ENCODE measurements at places on chromosomes 7 and 10.

DNA sequence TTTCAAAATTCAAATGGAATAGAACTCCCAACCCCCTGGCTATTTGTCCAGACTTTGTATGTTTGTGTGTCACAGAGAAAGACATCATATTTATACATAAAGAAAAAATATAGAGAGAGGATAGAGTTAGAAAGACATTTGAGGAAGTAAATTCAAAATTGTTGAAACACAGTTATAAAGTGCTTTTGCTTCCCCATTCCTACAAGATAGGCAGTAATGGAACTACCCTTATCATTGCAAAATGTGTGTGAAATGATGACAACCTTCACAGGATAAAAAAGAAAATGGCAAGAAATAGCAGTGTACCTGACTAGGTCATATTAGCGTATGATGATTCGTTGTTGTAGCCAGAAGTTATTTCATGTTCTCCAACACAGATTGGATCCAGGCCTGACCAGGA, 63.1 kb downstream of the FZD1 start:
- no peak for DNase-seq

GRCh38 chr10:71264345-71265200, 52.2 kb downstream of the UNC5B start:
- no peak for DNase-seq

- DNase-seq, result no peak
Observed at GRCh38 chr7:159020987-159021386, 123.7 kb downstream of the VIPR2 start.

DNA sequence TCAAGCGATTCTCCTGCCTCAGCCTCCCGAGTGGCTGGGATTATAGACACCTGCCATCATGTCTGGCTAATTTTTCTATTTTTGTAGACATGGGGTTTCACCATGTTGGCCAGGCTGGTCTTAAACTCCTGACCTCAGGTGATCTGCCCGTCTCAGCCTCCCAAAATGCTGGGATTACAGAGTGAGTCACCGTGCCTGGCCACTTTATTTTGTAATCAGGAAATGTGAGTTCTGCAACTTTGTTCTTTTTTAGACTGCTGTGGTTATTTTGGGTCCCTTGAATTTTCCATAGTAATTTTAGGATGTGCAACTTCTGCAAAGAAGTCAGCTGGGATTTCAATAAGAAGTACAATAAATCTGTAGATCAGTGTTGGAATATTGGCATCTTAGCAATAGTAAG, 96.8 kb downstream of the CYTH3 start:
- DNase-seq, result no peak

GRCh38 chr10:19577381-19577780, 238.9 kb upstream of the PLXDC2 start:
- DNase-seq, result no peak

DNA sequence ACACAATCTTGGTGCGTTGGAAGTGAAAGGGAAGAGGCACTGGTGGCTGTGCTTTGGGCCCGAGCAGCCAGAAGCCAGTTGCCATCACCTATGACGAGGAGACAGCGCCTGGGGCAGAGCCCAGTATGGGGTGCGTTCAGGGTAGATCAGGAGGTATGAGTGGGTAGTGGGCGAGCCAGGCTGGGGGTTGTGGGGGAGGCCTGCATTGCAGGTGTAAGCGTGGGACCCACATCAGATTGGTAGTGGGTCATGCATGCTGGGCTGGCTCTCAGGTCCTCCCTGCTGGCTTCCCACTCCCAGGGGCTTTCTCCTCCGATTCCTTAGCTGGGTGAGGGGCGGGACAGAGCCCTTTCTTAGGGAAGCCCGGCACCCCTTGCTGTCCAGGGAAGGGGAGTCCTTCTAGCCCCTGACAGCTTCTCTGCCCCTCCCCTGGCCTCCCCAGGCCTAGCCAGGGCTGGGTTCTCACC, 445 bp upstream of the PVRIG start:
- DNase-seq, result no peak

- DNase-seq, result no peak
Observed at GRCh38 chr7:28055161-28055544, 125.4 kb downstream of the JAZF1 start.

- DNase-seq, result no peak
Observed at GRCh38 chr7:46515844-46516590, 594.9 kb upstream of the IGFBP3 start.

DNA sequence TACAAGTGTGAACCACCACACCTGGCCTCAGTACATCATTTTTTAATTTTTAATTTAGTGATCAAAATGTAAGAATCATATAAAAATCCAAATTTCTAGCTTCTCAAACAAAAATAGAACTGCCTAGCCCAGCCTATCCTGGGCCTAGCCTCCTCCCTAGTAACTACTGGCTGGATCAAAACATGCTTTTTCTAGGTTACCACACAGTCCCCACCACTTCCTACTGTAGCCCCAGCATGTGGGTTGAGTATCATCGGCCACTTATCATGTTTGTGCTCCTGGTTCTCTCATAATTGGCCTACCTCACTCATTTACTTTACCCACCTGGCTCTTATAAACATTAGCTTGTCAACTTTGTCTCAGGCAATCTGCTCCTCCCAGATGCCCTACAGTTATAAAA, 52.9 kb downstream of the DNAJC12 start:
- no peak for DNase-seq

- DNase-seq, result no peak
Observed at GRCh38 chr10:543131-543530, 146.3 kb downstream of the DIP2C start.

GRCh38 chr10:102491136-102491535, 11.4 kb downstream of the ACTR1A start:
- no peak for DNase-seq

- no peak for DNase-seq
Observed at GRCh38 chr7:2920956-2921652, 77.0 kb upstream of the GNA12 start.

DNA sequence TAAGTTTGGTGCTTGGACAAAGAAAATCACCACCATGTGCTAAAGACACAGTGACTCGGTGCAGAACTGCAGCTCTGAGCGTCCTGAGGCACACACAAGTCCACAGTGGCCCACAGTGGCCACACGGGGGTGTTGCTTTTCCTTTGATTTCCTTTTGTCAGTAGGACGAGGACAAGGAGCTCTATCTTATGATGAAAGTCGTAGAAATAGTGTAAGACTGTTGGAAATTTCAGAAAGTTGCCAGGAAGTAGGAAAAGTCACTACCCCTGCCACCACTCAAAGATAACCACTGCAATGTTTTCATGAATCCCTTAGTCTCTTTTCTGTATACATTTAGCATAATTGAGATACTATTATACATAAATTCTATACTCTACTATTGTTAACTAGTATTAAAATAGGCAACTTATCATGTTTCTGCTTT, 146.0 kb downstream of the TNS3 start:
- DNase-seq, result no peak

GRCh38 chr7:99899830-99900519, 19.4 kb downstream of the TRIM4 start:
- DNase-seq, result no peak

DNA sequence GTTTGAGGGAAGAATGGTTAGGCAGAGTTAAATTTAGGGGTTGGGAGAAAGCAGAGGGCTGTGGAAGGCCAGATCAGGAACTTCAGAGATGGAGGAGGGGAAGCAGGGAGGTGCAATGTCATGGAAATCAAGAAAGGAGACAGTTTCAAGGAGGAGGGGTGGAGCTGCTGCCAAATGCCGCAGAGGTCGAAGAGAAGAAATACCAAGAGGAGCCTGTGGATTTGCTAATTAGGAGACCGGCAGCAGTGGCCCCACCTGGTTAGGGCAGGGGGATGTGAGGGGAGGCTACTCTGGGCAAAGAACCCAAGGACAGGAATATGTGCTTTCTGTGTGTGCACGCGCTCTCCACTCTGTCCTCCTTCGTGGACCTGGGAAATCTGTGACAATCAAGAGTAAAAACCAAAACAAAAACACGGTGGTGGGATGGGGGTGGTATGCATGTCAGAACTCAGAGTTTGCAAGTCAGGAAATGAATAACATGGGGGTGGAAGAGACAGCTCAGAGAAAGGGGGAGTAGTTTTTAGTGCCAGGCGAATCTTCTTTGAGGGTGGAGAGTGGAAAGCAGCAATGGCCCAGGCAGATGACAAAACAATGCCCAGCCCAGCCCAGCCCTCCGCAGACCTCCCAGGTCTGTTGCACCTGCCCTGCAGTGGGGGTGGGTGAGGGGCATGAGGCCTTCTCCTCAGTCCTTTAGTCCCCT, 102.9 kb upstream of the PAX2 start:
- DNase-seq, result no peak

DNA sequence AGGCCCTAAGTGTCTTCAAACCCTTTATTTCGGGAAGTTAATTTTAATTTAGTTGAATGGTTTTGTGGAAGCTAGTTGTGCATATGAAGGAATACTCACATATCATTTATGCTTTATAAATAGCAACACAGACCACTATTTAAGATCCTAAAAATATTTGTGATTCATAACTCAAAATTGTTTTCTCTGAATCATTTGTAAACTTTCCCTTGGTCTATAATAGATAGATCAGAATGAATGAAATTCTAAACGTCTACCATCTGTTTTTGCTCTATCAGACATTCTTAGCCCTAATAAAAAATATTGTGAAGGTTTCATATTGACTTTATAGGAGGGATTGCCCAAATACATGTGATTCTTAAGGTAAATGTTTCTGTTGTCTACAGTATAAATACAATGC, 43.5 kb downstream of the LOXL4 start:
- no peak for DNase-seq

DNA sequence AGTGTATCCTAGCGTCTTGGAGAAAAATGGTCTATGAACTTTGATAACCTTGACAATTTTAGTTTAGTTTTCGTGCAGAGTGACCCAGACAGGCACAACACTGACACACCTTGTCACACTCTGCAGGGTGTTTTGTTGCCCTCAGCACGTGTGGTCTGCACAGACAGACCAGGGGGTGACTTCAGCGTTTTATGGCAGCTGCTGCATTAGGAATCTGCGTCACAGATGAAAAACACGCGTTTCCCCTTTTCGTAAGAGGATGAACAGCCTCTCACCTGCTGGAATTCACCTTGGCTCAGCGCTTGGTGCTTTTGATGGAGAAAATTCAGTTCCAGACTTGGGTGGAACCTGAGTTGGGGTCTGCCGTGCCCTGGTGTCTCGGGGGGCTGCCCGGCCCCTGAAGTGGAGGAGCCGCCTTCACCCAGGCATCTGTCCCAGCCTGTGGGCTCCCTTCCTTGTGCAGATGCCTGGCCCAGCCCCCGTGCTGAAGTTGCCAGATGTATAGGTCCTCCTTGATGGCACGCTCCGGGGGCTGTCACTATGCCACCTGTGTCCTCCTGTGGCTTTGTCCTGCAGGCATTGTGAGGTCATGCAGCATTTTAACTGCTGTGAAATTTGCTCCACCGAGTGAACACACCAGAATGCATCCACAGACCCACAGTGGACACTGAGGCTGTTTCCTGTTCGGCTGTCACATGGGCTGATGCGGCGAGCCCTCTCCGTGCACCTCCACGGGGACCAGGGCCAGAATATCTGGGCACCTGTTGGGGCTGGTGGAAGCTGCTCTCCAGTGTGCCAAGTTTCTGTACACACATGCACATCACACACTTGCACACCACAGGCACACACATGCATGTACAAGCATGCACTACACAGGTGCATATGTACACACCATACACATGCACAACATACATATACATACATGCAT, 18.3 kb downstream of the INPP5A start:
- DNase-seq, result no peak

- no peak for DNase-seq
Observed at GRCh38 chr10:74164716-74165529, 13.9 kb downstream of the ADK start.

DNA sequence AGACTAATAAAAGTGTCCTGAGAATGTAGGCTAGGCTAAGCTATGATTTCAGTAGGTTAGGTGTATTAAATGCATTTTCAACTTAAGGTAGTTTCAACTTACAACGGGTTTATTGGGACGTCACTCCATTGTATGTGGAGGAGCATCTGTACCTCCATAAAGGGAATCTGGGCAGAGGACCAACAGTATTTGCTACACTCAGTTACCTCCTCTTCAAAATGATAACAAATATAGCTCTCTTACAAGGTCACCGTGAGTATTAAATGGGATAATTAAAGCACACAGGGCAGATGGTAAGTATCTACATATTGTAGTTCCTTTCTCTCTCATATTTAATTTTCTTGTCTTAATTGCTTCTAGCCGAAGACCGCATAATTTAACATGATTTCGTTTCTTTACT, 59.0 kb upstream of the FGL2 start:
- no peak for DNase-seq

DNA sequence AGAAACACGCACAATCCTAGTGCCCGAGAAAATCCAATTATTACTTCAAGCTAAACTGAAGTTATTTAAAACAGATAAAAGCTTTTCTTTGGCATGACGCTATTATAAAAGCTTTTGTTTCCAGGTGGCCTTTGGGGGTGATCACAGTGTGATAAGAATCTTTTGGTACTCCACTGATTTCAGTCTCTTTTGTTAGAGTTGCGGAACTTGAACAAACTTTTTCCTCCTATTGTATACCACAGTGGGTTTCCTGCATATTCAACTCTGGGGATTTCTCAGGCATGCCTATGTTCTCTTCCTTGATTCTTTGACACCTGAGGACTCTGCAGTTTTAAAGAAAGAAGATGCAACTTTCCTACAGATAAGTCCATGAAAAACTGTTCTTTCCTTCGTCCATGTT, 99.7 kb upstream of the PITRM1 start:
- DNase-seq, result no peak

GRCh38 chr7:155874411-155874810, 62.1 kb upstream of the SHH start:
- DNase-seq, result no peak

GRCh38 chr7:124667312-124668153, 98.1 kb downstream of the GPR37 start:
- DNase-seq, result no peak

GRCh38 chr7:69859342-69859741, 261.1 kb downstream of the AUTS2 start:
- DNase-seq, result no peak

- no peak for DNase-seq
Observed at GRCh38 chr10:113945075-113945686, 90.7 kb downstream of the NHLRC2 start.

DNA sequence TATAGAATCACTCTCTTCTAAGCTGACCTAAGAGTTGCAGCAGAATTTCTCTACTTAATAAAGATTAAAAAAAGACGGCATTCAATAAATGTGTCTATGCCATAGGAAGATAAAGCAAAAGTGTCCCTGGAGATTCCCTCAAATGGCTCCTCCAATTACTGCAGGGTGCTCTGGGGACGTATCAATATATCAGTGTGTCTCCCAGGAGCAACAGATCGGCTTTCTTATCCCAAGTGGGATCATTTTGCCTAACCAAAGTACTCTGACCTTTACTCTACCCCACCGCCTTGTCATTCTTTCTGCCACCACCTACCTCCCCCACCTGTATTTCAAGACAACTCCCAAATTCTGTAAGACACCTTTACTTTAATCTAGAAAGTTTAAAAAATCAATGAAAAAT, 202.0 kb upstream of the SEMA3C start:
- no peak for DNase-seq

Data from keratinocyte (primary cell).